ENCODE measurements at places on chromosomes 3 and 15. TPM values are rescaled to one million over a fixed set of nuclear protein-coding genes. Genes with fewer than 3 reads are reported as not detected.

The PLS1 gene
- 1.2 TPM for total RNA-seq

The P2RY1 gene
- total RNA-seq: 4.3 TPM

The DYNLT2B gene
- total RNA-seq: 4.0 TPM

The AMIGO3 gene
- total RNA-seq: not detected

The SHF gene
- total RNA-seq: 3.8 TPM

The CAND2 gene
- total RNA-seq: 1.7 TPM

The C2CD4A gene
- total RNA-seq: not detected

The DLEC1 gene
- 1.9 TPM for total RNA-seq

The SPPL2A gene
- 123 TPM for total RNA-seq

The ECE2 gene
- total RNA-seq: not detected

All from mesenteric fat pad (tissue), 1 donor.